Placental pericyte (primary cell): ENCODE measurements at places on chromosomes 2 and 18. TPM values are rescaled to one million over a fixed set of nuclear protein-coding genes. Genes with fewer than 3 reads are reported as not detected.

DHRS9 gene
- total RNA-seq: not detected in 2 replicates

NCL gene
- total RNA-seq: 120 and 193 TPM in 2 replicates

FNDC4 gene
- total RNA-seq: 2.2 and 14.0 TPM in 2 replicates

EMILIN1 gene
- total RNA-seq: 189 and 203 TPM in 2 replicates

ACVR1C gene
- total RNA-seq: 0.29 TPM in 1 of 2 replicates, not detected in the other

FAM124B gene
- total RNA-seq: 0.22 and 0.57 TPM in 2 replicates

BMP10 gene
- total RNA-seq: 0.44 TPM in 1 of 2 replicates, not detected in the other

CCL20 gene
- total RNA-seq: 1.1 and 8.1 TPM in 2 replicates

POTEI gene
- not detected in 2 replicates for total RNA-seq

RAMP1 gene
- total RNA-seq: 1.5 and 13.2 TPM in 2 replicates

CPO gene
- not detected in 2 replicates for total RNA-seq

UGT1A6 gene
- total RNA-seq: not detected in 2 replicates

GCKR gene
- 0.43 TPM in 1 of 2 replicates, not detected in the other for total RNA-seq

MDH1B gene
- 0.43 and 1.3 TPM in 2 replicates for total RNA-seq

ZNF385B gene
- not detected in 2 replicates for total RNA-seq

NYAP2 gene
- total RNA-seq: under 0.01 TPM in 1 of 2 replicates, not detected in the other

IFIH1 gene
- total RNA-seq: 4.6 and 9.3 TPM in 2 replicates

EDAR gene
- not detected in 2 replicates for total RNA-seq

RHBDD1 gene
- total RNA-seq: 22.8 and 29.1 TPM in 2 replicates

ABCA12 gene
- under 0.01 TPM in 1 of 2 replicates, not detected in the other for total RNA-seq

PLGLB2 gene
- 0.66 and 3.7 TPM in 2 replicates for total RNA-seq

PCARE gene
- total RNA-seq: not detected in 2 replicates

KLHL30 gene
- 0.43 and 1.1 TPM in 2 replicates for total RNA-seq

RPL37A gene
- 596 and 1,143 TPM in 2 replicates for total RNA-seq

DSEL gene
- total RNA-seq: 13.8 and 60.4 TPM in 2 replicates

RNF149 gene
- 57.8 and 104 TPM in 2 replicates for total RNA-seq

ITGA4 gene
- total RNA-seq: 27.8 and 117 TPM in 2 replicates

GTF3C2 gene
- total RNA-seq: 31.7 and 63.6 TPM in 2 replicates

LOXL3 gene
- 2.0 and 2.9 TPM in 2 replicates for total RNA-seq

DSG4 gene
- not detected in 2 replicates for total RNA-seq

OBSL1 gene
- 45.7 and 55.1 TPM in 2 replicates for total RNA-seq

CTAGE1 gene
- total RNA-seq: not detected in 2 replicates

FSHR gene
- total RNA-seq: not detected in 2 replicates

CREG2 gene
- total RNA-seq: 1.3 TPM in 1 of 2 replicates, not detected in the other

GAREM2 gene
- 1.3 TPM in 2 replicates for total RNA-seq

REL gene
- total RNA-seq: 3.3 and 5.3 TPM in 2 replicates

DIPK1C gene
- not detected in 2 replicates for total RNA-seq

C2orf78 gene
- not detected in 2 replicates for total RNA-seq

SLC16A14 gene
- total RNA-seq: 0.22 and 0.29 TPM in 2 replicates
